Gastroesophageal sphincter (tissue), 4 donors: ENCODE measurements at places on chromosomes 12 and 14.
A peak's percentile ranks its signal among the peaks of the same experiment; 100 is the strongest.

DNA sequence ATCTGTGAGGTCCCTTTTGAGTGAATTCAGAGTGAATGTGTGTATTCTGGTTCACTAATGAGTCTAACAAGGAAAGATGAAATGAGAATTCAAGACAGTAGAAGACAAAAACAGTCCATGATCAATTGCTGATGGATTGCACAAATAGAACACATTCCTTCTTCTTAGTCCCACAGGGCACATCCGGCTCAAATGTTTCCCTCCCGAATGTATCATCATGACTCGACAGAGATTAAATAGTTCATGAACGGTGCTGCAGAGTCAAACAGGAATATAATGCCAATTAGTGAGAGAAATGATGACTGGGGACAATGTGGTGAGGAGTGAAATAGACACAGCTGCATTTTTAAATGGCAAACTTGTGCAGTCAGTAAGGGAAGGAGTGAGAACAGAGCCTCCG, 11.5 kb upstream of the SFSWAP start:
- ATAC-seq: no peak

DNA sequence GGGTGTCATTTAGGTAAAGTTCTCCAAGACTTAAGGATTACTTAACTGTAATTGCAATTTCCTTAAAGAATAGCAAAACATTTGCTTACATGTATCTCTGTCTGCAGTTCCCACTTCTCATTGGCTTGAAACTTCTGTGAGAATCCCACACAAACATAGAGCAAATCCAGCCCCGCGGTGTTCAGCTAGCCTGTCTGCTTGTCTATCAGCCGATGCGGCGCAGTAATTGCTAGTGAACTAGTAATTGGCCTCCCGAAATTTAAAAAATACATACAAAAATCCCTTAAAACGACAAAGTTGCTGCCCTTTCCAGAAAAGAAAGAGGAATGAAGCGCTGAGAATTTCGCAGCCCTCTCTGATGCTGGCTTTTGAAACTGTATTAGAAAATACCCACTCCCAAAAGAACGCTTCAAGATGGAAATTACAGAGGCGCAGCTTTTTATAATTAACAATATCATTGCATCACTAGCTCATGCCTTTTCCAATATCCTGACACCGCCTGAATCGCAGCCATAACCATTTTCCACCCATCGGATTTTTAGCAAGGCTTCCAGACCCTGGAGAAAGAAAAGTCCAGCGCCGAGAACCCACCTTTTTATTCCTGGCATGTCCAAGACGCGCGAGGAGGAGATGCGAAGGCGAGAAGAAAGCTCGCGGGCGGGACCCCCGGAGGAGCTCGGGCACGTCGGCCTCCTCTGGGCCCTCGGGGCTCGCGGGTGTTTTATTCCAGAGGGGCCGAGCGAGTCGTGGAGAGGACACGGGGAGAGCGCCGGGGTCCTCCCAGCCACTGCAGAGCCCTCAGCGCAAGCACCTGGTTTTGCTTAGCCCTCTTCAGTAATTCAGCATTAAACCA, 646 bp downstream of the FBLN5 start:
- ATAC-seq: peak; percentile 37

- peak; percentile 3 for ATAC-seq
Measured at GRCh38 chr14:105498430-105499255, 7.6 kb downstream of the TEDC1 start.

DNA sequence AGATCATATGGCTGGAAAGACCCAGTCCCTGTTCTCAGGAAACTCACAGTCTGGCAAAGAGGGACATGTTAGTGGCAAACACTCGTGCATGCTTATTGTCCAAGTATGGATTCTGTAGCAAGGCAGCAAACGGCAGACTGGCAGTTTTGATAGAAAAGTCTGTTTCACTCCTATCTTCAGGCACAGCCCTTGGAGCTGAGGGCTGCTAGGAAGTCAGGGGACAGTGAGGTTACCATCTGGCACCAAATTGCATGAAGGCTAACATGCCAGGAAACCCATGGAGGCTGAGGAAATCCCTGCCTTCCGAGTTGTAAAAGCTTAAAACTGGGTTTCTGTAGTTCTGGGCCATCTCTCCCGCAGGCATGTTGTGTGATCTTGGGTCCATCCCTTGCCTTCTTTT, 32.9 kb downstream of the CALM1 start:
- ATAC-seq: no peak

DNA sequence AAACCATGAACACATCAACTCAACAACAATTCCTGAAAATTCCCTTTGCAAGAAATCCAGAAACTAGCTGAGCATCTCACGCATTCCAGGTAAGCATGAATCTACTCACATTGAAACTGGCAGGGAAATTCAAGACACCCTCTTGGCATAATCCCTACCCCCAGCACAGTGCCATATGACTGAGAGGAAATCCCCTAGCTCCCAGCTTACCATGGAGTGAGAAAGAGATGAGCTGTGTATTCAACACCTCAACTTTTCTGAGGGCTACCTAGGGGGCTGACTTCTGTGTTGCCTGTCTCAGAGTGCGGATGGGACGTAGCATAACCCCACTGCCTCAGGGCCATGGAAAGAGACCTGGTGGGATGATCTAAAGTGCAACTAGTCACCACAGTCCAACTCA, 37.7 kb upstream of the GPR132 start:
- no peak for ATAC-seq

DNA sequence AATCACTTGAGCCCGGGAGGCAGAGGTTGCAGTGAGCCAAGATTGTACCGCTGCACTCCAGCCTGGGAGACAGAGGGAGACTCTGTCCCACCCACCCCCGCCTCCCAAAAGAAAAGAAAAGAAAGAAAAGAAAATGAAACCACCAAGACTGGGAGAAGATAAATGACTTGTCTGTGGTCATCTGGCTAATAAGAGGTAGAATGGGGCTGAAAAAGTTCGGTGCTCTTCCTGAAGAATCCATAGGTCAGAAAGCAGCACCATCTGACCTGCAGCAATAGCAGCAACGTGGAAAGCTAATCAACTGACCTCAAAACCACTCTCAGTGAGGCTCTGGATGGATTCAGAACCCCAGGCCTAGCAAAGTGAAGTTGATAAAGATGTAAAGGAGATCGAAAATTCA, 25.2 kb downstream of the SSH1 start:
- ATAC-seq: no peak
